Glomerular endothelial cell (primary cell): ENCODE measurements at places on chromosomes 5 and 9.

GRCh38 chr9:110220809-110221208 lies 12.8 kb upstream of the C9orf152 start:
- no peak for DNase-seq

GRCh38 chr5:102231693-102232619 lies 64.1 kb downstream of the SLCO4C1 start:
- DNase-seq: no peak

- no peak for DNase-seq
Observed at GRCh38 chr5:40681363-40682153, 1.8 kb downstream of the PTGER4 start.

DNA sequence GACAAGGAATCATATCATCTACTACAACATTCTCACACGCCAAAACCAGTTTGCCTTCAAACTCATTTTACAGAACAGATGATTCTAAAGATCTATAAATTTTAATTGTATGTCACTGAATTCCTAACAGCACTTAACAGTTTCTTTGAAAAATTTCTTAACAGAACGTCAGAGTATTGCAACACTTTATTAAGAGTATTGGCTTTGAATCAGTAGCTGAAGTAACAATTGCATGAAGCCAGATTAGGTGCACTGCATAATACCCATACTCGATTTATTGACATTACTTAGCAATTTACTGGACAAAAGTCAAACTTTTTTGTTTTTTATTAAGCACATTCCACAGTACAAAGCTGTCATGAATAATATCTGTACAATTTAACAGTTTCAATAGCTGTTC lies 75.8 kb downstream of the SMIM23 start:
- no peak for DNase-seq

DNA sequence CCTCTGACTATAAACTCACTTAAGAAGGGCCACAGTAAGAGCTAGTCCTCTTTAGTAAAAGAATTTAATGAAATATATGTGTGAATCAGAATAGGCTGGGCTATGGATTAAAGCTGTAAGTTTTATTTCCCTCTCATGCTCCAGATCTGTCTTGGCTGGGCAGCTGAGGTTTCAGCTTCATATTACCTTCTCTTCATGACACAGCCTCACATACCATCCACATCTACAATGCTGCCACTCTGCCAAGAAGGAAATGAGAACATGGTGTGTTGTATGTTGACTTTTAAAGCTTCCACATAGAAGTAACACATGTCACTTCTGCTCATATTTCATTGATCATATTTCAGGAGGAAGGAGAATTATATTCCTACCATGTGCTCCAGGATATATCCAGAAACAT lies 776.0 kb upstream of the ACO1 start:
- DNase-seq: no peak

- no peak for DNase-seq
Observed at GRCh38 chr9:128286440-128286839, 10.4 kb downstream of the SWI5 start.

DNA sequence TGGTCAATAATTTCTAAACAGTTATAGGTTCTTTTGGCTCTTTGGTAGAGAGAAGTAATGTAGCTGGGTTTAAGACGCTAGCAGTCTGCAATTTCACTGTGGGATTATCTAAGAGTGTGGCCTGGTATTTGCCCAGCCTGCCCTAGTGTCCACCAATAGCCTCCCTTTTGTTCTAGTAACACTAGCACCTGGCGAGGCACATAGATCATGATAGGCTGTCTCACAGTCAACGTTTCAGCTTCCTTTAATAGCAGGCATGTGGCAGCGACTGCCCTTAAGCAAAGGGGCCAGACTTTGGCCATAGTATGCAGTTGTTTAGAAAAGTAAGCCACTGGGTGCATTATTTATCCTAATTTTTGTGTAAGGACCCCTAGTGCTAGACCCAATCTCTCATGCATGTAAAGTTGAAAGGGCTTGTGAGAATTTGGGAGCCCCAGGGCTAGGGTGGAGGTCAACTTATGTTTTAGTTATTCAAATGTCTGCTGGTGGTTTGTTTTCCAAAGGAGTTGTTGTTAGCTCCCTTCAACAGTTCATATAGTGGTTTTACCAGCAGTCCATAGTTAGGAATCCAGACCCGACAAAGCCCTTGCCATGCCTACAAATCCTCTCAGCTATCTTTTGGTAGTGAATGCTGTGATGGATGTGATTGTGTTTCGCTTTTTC lies 274.3 kb downstream of the HTR1A start:
- DNase-seq: no peak

DNA sequence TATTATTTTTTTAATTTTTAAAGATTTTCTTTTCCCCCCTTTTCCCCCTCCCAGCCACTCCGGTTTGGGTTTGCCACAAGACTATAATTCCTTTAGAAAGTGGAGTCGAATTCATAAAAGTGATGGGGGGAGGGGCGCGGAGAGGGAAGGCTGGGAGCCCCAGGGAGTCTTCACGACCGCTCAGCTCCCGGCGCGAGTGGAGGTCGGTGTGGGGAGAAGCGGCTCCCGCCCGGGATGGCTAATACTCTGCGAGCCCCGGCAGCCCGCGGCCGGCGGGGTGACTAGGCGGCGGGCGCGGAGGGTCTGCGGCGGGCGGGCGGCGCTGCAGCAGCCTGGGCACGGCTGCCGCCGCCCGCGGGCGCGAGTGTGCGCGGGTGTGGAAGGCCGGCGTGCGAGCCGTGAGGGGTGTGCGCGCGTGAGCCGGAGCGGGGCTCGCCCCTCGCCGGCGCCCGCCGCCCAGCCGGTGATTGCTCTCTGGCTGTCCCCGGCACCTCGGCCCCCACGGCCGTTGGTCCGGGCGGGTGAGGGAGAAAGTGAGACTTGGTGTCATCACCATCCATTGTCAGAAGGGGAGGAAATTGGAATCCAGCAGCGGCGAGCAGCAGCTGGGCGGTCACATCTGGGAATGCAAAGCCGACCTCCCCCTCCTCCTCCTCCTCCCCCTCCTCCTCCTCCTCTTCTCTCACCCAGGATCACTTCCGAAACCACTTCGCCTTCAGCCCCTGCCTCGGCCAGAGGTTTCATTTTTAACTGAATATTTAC lies at the start of gene PARP8:
Gene PARP8 (plus strand): TSS at position 377 of the 762 bp plus-strand sequence. CDS start 459 bp downstream, outside the sequence.
- no peak for DNase-seq

- no peak for DNase-seq
Observed at GRCh38 chr5:19767987-19768386, 220.0 kb downstream of the CDH18 start.

- DNase-seq: no peak
Observed at GRCh38 chr5:52690236-52690768, 97.4 kb upstream of the ITGA1 start.

GRCh38 chr5:170150713-170151096 lies 45.0 kb downstream of the FOXI1 start:
- DNase-seq: no peak

DNA sequence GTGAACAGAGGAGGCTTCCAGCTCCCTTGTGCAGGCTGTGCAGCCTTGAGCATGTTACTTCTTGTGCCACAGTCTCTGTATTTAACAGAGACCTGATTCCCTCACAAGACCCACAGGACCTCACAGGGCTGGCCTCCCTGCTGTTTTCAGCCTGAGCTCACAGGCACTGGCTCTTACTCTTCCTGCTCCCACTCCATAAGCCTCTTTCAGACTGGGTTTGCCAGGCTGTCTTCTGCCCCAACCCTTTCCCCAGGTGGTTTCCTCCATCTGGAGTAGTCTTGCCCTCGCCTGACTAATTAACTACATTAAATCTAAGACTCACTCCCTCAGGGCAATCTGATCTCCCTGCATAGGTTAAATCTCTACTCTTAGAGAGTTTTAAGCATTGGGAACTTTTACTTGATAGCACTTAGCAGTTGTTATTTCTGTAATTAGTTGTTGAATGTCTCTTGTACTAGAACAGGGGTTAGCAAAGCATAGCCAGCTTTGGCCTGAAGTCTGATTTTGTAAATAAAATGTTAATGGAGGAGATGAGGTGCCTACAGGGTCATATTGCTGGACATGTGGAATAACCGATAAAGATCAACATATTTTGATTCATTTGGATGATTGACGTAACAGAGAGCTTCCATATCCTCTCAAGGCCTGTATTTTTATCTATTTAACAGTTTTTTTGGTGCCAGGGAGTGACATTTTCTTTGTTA lies 28.6 kb upstream of the SPATA31E1 start:
- no peak for DNase-seq

DNA sequence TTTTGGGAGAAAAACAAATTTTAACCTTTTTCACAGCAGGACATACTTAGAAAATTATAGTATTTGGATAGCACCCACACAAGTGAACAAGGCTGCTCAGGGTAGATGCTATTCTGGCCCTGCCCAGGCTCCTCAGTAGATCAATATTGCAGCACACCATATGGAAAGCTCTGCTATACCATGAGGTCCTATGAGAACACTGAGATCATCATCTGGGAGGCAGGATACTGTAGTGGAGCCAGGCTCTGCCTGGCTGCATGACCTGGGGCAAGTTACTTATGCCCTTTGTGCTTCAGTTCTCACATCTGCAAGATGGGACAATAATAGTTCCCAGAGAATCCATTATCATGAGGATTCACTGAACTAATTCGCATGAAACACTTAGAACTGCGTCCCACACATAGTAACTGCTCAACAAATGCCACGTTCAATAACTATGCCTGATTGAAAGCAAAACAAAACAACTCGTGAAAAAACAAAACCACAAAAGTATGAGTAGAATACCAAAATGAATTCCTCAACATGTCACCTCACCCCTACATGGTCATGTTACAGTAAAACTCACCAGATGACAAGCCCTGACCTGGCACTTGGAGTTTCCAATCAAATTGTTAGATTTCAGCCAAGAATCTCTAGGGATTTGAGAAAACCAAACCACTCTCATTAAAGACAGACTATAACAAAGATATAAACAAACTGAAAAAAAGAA lies 31.9 kb downstream of the ARSB start:
- DNase-seq: no peak

DNA sequence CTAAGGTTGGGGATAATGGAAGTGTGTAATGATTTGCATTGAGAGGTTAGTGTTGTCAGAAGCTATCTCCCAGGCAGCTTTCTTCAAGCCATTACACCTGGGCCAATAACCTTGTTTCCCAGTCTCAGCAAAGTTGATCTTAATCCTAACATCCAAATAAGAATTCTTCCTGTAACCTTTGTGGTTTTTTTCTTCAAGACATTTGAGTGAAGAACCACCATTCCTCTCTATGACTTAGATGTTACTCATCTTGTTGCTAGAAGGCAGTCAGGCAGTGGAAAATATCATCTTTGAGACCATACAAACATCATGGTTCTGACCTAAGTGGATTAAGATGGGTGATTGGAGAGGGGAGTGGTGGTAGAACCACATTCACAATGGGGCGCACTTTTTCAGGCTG lies 103.5 kb downstream of the NDUFAF2 start:
- DNase-seq: no peak

DNA sequence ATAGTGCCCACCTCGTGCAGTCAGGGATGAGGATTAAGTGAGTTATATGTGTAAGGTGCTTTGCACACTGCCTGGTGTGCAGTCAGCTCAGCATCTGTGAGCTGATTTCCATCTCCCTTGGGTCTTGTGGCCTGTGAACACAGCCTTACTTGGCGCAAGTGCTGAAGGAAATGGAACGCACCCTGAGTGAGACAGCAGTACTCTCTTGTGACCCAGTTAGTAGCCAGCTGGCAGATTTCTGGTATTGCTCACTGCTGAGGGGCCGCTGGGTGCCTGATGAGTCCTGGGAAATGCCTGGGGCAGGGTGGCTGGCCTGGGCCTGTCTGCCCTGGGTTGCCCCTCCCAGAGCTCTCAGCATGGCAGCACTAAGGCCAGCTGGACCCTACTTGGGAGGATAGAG lies 90.9 kb upstream of the BOD1 start:
- DNase-seq: no peak

- peak; percentile 86 for DNase-seq
Observed at GRCh38 chr5:92641031-92641962, 939.7 kb downstream of the NR2F1-AS1 start.

DNA sequence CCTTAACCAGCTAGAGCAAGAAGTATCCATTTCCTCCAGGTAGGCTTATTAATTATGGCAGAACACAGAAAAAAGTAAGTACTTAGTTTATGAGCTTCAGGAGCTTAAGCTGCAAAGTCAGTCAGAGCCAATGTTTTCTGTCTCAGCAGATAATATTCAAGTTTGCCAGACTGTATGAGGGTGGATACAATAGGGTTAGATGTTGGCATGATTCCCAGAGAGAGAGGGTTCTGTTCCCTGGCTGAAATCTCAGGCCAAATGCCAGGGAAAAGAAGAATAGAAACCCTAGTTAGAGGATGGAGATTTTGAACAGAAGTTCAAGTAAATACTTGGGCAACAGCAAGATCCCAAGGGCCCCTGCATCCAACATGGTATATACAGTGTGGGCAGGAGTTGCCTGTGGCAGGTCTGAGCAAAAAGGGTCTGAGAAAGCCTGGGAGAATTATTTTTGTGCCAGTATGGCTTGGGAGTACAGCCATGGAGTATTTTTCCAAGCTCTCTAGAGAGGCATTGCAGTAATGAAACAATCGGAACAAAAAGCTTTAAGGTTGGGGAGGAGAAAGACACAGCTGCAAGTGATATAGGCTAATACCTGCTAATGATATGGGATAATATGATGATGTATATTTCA lies 31.0 kb upstream of the ISOC1 start:
- peak; percentile 7 for DNase-seq

DNA sequence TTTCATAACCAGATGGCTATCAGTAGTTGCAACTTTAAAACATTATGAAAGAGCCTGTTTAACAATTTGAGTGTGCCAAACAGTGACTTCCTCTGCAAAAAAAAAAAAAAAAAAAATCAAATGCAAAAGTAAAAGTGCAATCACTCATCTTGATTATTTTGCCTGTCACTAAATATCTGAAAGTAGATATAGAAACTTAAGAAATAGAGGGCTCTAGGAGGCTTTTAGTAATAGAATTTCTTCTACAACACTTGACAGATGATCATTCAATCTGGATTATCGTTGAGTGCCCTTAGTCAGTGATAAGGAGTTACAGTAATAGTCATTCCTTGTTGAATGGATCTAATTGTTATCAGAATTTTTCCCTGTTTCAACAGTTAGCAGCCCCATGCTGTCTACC lies 101.8 kb downstream of the CETN3 start:
- DNase-seq: no peak

DNA sequence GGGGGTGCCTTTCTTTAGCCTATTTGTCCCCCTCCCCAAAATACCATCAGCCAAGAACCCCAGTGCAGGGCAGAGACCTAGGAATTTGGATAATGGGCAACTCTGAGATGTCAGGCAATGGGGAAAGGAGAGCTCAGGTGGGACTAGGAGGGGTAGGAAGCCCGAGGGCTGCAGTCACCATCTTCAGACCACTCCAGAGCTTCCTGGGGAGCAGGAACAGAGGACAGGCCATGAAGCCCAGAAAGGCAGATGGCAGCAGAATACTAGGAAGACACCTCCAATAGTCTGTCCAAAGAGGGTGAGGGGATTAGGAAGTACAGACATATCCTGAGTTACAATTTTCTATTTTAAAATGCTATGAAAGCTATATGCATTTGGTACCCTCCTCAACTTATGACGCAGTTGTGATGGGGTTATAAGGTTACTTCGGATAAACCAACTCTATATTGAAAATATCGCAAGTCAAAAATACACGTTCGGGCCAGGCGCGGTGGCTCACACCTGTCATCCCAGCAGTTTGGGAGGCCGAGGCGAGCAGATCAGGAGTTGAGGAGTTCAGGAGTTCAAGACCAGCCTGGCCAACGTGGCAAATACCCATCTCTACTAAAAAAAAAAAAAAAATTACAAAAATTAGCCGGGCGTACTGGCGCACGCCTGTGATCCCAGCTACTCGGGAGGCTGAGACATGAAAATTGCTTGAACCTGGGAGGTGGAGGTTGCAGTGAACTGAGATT lies 34.6 kb upstream of the IL17B start:
- DNase-seq: no peak
